ENCODE measurements at places on chromosomes 12 and 14. TPM values are rescaled to one million over a fixed set of nuclear protein-coding genes. Genes with fewer than 3 reads are reported as not detected.

- DNase-seq = no peak
Observed at GRCh38 chr12:117045160-117046010, 53.8 kb downstream of the TESC start.

- no peak for DNase-seq
Observed at GRCh38 chr14:95471476-95471875, 45.0 kb downstream of the SYNE3 start.

GRCh38 chr12:3967556-3968160 is 94.5 kb upstream of the PARP11 start:
- no peak for DNase-seq

DNA sequence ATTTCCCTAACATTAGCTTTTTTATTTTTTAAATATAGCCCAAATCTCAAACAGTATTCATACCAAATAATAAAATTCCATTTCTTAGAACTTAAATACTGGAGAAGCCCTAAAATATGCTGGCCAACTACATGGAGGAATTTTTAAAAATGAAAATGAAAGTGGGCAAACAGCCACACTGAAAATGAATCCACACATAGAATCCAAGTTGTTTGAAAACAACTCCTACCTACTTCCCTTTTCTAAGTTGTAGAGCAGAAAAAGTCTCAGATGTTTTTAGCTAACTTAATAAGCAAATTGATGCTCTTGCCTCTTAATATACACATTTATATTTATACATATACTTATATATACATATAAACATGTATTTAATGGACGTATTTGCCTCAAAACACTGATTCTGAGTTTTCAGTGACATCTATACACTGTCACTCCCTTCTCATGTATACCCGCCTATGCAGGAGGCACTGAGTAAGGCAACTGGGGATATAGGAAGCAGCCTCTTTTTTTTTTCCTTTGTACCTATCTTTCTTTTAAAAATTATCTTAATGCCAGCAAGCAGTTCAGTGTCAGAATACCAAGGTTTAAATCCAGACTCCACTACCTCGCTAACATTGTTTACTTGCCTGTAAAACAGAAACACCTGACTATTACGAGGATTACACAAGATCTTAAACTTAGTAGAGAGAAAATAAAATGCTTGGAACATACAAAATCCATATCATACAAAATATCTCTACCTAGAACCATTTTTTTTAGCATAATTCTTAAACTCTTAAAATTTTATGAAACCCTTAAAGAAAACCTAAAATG is 13.3 kb downstream of the DICER1 start:
- DNase-seq = no peak

GRCh38 chr14:21066882-21067502 is 3.1 kb upstream of the ARHGEF40 start:
- no peak for DNase-seq

DNA sequence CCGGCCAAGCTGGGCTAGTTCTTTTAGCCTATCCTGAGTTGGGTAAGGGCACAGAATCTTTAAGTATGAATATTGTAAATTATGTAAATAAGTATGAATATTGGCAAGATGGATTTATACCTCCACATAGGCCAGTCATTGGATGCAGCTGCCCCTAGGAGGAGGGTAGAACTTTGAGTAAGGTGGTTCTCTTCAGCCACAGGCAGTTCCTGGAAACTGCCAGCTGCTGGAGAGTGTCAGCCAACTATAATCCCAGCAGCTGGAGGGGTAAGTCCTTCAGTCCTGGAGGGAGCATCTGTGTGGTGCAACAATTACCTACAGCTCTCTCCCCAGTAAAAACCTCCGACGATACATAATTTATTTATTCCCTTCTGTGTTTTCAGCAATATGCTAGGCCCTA is 65.8 kb upstream of the TMPO start:
- no peak for DNase-seq

GRCh38 chr14:70816525-70816924 is 7.2 kb upstream of the MAP3K9 start:
- DNase-seq = no peak

DNA sequence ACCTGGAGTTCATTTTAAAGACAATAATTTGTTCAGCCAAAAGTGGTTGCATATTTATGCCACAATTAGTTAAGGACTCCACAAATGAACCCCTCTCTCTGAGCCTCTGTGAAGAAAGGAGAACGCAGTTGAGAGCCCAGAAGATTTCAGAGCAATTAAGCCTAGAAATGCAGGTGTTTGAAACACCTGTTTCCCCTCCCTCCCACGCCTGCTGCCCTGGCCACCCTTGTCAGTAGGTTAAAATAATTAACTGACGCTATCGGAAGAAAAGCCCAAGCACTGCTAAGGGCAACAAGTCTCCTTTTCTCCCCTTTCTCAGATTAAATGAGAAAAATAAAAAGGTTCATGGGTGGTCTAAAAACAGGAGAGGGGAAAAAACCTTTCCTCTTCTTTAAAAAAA is 99.2 kb downstream of the PPM1A start:
- DNase-seq = no peak

The BMP4 gene
- 54.1 TPM for polyA plus RNA-seq

The CYP46A1 gene
- 4.6 TPM for polyA plus RNA-seq

The ARHGEF40 gene
- polyA plus RNA-seq = 76.4 TPM

The KRT72 gene
- 0.12 TPM for polyA plus RNA-seq

The DBX2 gene
- polyA plus RNA-seq = 0.11 TPM
